ENCODE measurements at places on chromosomes 12 and 14.

DNA sequence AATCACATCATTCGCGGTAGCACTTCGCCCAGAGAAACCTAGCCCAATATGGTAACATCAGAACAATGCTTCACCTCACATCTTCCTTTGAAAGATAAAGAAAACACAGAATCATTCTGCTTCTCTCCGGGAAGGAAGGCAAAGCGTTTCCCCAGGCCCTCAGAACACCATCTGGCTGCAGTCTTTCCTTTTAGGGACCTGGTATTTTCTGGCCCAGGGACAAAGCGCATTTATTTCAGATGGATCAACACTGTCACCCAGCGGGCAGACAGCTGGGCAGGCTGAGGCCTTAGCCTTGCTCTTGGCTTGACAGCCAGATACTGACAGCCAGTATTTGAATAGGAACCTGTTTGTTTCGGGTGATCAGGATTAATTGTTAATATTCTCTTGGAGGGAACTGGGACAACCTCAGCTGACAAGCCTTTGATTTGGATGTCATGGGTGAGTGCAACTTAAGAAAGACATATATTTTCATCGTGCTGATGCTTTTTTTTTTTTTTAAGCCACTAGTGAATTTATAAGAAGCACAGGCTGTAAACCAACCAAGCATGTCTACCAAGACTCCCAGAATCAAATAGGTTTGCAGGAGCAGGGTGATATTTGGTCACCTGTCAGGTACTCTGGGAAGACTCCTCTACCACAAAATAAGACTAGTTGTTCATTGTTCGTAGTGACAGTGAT is 118.9 kb downstream of the VEZT start:
- DNase-seq = peak; percentile 83

DNA sequence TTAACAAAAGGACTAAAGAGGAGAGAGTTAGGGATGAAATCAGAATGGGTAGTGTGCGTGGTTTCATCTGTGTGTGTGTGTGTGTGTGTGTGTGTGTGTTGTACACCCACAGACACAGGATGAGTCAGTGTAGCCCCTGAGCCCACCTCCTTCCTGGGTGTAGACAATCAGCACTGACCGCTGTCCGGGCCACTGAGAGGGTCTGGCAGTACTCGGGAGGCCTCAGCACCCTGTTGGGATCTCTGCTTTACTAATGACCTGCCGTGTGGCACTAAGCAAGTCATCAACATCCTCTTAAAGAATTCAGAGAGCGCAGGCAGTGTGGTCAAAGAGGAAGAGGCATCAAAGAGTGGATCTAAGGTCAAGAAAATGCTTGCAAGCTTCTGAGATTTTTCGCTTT is 112.6 kb downstream of the PRMT8 start:
- DNase-seq = no peak

GRCh38 chr12:62866451-62867082 is 68.4 kb downstream of the PPM1H start:
- no peak for DNase-seq

GRCh38 chr12:43544703-43545102 is 7.3 kb downstream of the ADAMTS20 start:
- no peak for DNase-seq

- DNase-seq = no peak
Measured at GRCh38 chr12:104583301-104583700, 126.6 kb downstream of the CHST11 start.

DNA sequence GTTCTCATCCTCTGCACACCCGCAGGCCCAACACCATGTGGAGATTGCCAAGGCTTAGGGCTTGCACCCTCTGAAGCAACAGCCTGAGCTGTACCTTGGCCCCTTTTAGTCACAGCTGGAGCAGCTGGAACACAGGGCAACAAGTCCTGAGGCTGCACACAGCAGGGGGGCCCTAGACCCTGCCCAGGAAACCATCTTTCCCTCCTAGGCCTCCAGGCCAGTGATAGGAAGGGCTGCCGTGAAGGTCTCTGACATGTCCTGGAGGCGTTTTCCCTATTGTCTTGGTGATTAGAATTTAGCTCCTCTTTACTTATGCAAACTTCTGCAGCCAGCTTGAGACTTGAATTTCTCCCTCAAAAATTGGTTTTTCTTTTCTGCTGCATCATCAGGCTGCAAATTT is 373.5 kb upstream of the CLEC14A start:
- no peak for DNase-seq

DNA sequence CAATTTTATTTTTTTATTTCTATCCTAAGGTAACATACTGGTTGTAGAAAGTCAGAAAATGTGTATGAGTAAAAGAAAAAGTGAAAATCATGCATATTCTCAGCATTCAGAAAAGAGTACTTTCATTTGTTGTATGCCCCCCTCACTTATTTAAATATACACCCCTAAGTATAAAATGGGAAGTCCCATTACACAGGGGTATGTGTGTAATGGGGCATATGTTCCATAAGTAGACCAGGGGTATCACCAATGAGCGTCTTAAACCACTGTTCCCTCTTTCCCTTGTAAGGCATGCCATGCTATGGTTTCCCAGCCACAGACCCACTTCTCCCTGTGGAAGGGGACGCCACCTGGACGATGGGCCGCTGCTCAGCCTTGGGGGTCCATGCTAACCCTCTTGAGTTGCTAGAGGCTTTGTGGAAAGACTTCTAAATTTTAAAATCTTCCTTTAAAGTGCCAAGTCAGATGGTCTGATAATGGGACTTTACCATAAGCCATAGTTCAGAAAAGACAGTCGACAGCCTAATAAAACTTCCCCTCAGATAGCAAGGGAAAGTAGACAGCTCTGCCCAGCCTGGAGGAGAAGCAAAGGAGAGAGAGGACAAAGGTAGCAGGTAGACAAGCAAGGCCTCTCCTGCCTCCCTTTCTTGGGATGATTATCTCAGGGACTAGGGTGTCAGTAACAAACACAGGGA is 118.2 kb downstream of the ZFP36L1 start:
- DNase-seq = no peak

DNA sequence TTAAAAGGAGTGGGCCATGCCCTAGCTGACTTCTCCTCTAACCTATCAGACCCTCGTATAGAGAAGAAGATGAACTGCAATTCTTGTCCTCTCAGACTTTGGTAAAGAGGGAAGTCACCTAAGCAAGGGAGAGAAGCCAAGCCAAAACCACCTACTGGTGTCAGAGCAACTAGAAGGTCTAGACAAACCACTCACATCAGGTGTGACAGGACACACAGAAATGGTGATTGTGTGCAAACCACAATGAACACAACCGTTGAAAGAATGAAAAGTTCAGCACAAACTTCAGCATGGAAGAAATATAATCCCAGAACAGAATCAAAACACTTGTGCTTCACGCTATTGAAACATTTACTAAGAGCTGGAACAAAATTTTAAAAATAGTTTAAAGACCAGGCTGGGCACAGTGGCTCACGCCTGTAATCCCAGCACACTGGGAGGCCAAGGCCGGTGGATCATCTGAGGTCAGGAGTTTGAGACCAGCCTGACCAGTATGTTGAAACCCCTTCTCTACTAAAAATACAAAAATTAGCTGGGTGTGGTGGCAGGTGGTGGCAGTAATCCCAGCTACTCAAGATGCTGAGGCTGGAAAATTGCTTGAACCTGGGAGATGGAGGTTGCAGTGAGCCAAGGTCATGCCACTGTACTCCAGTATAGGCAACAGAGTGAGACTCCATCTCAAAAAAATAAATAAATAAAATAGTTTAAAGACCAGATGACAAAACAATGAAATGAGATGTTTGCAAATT is 56.2 kb upstream of the NTF3 start:
- DNase-seq = no peak

DNA sequence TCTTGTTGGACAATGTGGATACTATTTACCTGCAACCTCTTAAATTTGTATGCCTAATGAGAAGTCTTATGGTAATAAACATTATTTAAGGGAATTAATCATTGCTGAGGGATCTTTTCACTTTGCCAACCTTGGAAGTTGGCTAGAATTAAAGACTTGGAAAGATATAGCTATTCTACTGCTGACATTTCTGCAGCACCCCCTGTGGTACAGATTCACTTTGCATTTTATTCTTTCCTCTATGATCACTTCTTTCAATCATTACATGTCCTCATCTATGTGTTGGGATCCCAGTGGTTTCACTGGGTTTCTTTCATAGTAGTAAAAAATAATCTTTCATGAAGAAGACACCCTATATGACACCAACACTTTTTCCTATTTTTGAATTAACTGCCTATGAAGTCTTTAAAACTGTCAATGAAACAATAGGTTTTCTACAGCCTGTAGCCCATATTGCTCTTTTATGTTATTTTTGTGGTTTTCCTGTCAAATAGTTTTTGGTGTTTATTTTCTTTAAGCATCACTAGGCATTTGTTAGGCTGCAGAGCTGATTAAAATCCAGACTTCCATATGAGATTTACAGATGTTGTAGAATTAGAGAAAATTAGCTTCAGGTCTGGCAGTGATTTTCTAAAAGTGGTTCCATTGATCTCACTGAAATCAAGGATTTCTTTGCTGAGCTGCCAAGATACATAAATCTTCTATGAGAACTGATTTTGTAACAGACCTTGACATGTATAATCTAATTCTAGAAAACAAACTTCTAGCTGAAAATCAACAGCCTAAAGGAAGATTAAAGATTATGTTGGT is 256.1 kb downstream of the NAV3 start:
- DNase-seq = no peak

- DNase-seq = no peak
Measured at GRCh38 chr14:23112359-23113178, 6.5 kb downstream of the CEBPE start.

GRCh38 chr12:127165567-127166392 is 1101.2 kb upstream of the TMEM132C start:
- DNase-seq = peak; percentile 7

DNA sequence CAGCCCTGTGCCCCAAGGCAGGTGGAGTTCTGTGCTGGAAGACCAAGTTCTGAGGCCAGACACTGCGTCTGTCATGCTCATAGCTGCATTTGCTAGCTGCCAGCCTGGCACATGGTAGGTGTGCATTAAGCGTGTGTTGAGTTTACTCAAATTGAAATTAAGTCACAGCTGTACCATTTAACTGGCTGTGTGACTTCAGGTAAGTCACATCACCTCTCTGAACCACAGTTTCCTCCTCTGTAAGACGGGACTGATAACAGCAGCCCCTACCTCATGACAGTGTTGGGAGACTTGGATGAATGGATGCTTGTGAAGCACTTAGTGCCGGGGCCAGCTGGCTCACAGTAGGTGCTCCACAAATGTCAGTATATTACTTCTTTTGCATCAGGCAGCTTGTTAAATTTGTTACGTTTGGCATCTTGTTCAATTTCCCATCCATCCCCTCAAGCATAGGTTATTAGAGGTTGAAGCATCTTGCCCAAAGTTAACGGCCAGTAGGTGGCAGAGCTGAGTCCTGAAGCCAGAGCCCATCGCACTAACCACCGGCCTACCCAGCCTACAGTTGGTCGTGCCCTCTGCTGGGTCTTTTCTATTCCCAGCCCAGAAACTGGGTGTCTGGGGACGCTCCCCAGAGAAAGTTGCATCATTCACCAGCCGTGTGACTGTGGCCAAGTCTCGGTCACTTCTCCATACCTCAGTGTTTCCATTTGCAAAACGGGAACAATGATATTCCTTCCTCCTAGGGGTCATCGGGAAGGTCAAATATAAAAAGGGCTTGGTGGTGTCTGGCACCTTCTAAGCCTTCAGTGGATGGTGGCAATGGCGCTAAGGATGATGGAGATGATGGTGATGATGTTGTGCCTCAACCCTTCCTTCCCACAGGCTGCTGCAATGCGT is 4.5 kb downstream of the DAO start:
- no peak for DNase-seq

- no peak for DNase-seq
Measured at GRCh38 chr12:121224591-121224990, 14.7 kb downstream of the P2RX4 start.

- no peak for DNase-seq
Measured at GRCh38 chr14:20714593-20715250, 26.2 kb downstream of the ANG start.

GRCh38 chr14:63361790-63362189 is 43.1 kb upstream of the GPHB5 start:
- DNase-seq = no peak

DNA sequence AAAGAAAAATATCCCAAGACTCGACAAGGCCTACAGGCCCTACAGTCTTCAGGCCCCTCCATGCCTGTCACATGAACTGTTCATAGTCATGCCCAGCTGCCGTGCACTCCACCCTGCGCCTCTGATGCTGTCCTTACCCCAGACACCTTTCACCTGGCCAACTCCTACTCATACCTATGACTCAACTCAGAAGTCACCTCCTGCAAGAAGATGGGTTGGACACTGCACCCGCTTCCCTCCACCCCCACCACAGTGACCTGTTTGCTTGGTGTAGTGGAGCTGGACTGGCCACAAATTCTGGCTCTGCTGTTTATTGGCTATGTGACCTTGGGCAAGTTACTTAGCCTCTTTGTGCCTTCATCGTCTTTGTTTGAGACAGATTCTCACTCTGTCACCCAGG is 56.2 kb downstream of the PHETA1 start:
- no peak for DNase-seq

GRCh38 chr14:68544081-68544892 is 248.6 kb downstream of the ZFP36L1 start:
- no peak for DNase-seq

- DNase-seq = no peak
Measured at GRCh38 chr14:29868000-29868399, 59.6 kb downstream of the PRKD1 start.
